Effector memory CD4-positive, alpha-beta T cell (primary cell): ENCODE measurements at places on chromosomes 5 and 9.

DNA sequence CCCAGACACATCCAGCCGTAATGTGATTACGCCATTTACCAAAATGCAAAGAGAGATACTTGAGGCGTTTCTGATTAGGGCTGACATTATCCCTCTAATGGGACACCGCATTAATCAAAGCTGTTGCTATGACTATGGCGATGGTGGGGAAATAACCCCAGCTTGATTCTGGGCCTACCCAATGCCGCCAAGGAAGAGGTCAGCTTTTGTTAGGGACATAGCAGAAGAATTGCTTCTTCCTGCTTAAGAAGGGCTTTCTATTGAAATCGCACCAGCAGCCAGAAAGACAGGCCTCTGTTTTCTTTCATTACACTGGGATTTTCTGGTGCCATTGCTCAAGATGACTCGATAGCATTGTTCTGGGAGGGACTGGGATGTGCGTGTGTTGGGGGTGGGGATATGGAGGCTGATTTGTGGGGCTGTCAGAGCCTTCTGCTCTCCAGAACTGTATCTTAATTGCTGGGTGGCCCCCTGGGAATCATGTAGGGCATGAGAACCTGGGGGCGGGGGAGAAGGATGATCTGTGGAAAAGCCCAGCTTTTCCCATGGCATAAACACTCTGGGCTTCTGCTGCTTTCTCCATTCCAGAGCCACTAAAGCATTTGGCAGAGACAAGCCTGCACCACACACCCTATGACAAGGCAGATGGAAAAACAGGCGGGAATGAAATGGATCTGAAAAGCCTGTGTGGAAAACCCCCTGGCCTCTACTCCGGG is 106.5 kb upstream of the RAD23B start:
- no peak for DNase-seq

GRCh38 chr5:148898413-148899075 is 72.1 kb downstream of the ADRB2 start:
- no peak for DNase-seq

GRCh38 chr5:171635561-171636245 is 149.9 kb upstream of the SMIM23 start:
- DNase-seq, result no peak

DNA sequence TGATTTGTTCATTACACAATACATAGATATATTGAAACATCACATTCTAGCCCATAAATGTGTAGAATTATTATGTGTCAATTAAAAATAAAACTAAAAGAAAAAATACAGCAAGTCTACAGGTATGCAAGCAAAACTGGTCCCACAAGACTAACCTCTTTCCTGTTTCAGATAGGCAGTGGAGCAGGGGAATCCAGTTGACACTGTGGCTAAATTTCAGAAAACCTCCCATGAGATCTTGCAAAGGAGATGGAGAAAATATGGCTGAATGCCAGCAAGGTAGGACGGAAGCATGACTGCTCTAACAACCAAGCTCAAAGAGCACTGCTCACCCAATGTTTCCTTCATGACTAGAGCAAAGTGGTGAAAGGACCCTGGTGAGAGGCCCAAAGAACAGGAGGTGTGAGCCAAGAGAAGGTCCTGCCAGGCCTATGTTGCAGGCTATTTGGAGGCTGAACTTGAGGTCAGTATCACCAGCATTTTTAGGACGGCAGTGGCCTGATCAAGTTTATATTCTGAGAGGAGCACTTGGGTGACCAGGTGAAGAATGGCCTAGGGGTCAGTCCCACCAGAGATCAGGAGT is 1.1 kb upstream of the SH3TC2 start:
- DNase-seq, result no peak

DNA sequence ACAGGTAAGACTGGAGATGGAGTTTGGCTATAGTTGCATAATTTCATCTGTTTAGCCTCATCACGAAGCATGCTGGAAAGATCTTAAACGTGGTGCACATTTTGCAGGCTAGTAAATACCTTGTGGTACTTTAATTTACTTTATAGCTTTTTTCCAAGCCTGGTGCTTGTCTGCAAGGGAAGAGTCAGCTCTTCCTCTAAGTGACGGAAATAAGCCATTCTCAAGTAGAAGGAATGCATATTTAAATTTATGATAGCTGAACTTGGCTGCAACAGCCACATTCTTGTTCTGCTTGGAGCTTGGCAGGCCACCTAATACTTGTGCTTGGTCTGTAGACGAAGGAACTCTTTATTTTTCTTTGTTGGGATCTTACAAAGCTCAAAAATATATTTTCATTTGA is 188.0 kb upstream of the PIK3R1 start:
- no peak for DNase-seq

DNA sequence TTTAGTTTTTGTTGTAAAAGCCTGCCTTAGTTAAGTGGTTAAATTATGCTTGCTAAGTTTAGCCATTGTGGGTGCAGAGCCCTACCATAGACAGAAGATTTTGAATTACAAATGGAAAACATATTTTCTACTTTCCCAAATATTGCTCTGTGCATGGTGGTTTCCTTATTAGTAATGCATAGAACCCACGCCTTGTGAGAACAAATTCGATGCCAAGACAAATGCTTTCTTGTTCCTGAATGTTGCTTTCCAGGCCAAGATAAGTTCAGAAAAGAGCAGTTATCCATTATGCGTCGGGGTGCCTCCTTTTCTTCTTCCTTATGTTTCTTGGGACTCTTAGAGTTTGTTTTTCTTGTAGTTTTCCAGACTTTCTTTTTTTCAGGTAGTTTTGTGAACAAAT is 31.0 kb upstream of the GARNL3 start:
- DNase-seq, result no peak

DNA sequence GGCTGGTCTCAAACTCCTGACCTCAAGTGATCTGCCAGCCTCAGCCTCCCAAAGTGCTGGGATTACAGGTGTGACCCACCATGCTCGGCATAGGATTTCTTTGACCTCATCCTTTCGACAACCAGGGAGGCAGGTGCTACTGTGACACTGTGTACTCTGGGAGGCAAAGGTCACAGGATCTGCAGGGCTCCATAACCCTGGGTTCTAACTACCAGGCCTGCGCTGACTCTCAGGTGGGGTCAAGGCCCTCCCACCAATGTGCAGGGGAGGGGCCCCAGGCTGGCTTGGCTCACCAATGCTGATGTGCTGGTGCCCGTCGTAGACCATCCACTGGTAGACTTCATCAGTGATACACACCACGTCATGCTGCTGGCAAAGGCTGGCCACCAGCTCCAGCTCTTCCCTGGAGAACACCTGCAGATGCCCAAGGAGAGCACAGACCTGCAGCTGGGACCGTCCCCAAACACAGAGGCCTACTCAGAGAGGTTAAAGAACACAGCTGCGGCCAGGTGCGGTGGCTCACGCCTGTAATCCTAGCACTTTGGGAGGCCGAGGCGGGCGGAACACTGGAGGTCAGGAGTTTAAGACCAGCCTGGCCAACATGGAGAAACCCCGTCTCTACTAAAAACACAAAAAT is 7.0 kb upstream of the SPOUT1 start:
- no peak for DNase-seq

DNA sequence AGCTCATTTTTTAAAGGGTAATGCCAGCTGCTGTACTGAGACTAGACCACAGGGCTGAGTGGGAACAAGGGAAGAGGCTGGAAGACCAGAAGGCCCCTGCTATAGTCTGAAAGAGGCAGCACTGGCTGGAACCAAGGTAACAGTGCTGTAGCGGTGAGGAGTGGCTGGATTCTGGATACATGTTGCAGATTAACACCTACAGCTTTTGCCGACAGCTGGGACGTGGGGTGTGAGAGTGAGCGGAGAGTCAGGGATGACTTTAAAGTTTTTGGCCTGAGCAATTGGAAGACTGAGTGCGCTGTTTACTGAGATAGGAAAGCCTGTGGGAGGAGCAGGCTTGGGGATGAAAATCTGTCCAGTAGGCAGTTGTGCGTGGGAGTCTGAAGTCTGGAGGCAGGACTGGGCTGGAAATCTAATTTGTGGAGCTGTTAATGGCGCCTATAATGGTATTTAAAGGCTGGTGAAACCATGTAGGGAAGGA is 26.5 kb downstream of the AQP7 start:
- no peak for DNase-seq

- no peak for DNase-seq
These were observed 1390.3 kb upstream of the NUDT12 start for GRCh38 chr5:104952876-104953275.

DNA sequence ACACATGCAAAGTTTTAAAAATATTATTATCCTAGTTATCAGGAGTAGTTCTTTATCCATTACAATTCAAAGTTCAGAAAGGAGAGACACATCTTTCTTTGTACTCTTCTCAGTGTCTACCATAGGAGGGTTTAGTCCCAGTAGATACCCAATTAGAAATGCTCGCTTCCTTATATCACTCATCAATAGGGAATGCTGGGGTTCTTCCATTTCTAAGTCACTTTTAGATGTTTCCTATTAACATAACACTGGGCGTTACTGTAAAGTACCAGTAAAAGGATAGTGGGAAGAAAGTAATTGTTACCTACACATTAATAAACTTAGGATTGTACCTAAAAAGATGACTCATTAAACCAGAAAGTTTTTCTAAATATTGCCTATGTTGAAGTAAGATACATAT is 348.3 kb upstream of the CDH6 start:
- DNase-seq, result no peak

DNA sequence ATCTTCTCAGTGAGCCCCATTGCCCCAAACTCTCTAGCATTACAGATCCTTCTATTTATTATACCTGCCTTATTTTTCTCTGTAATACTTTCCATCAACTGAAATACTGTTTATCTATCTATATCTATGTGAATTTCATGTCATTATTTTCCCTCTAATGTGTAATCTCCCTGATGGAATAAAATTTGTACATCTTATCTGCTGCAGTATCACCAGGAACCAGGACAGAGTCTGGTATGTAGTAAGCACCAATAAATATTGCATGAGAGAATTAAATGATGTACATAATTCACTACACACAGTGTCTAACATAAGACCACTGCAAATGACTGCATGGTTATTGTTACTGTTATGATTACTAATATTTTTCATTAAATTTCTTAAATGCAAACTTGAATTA is 759.1 kb downstream of the PRELID2 start:
- no peak for DNase-seq

DNA sequence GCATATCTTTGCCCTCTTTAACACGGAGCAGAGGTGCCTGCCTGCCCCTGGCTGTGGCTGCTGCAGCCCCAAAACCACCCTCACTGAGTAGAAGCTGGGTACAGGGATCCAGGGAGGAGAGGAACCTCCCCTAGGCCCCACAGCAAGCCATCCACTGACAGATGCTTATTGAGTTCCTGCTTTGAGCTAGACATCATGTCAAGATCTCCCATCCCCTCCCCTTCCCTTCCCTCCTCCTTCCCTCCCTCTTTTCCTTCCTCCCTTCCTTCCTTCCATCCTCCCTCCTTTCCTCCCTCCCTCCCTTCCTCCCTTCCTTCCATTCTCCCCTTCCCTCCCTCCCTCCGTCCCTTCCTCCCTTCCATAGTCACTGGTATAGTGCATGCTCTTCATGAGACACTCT is 29.3 kb downstream of the GOLGA2 start:
- DNase-seq, result no peak

GRCh38 chr5:157540124-157540523 is 35.5 kb downstream of the ADAM19 start:
- no peak for DNase-seq

- no peak for DNase-seq
These were observed 14.0 kb downstream of the SH3GLB2 start for GRCh38 chr9:129014124-129014523.

DNA sequence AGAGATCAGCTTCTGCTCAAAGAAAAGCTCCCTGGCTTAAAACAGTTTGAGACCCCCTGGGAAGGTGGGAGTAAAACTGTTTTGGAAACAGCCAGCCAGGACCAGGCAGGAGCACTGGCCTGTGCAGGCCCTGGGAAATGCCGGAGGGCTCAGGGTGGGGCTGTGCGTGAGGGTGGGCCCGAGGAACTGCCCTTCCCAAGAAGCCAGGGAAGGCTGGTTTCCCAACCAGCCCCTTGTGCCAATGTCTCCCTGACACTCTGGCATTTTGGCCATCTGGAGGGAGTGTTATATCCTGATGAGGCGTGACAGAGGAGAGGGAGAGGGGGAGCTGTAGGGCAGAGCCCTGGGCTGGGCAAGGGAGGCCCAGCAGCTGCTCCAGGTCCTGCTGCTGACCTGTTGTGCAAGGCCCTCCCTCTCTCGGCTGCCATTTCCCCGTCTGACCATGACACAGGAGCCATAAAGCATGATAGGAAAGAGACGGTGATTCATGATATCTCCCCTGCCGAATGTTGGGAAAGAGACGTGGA is 16.1 kb downstream of the OLFML2A start:
- DNase-seq, result no peak
